ENCODE measurements at places on chromosomes 1 and 21. TPM values are rescaled to one million over a fixed set of nuclear protein-coding genes. Genes with fewer than 3 reads are reported as not detected.

HES4 gene
- total RNA-seq, result 184 TPM

FCER1G gene
- total RNA-seq, result not detected

NEGR1 gene
- total RNA-seq, result 4.0 TPM

- no peak for DNase-seq
Observed at GRCh38 chr1:41350055-41350378, 11.2 kb upstream of the FOXO6 start.

DNA sequence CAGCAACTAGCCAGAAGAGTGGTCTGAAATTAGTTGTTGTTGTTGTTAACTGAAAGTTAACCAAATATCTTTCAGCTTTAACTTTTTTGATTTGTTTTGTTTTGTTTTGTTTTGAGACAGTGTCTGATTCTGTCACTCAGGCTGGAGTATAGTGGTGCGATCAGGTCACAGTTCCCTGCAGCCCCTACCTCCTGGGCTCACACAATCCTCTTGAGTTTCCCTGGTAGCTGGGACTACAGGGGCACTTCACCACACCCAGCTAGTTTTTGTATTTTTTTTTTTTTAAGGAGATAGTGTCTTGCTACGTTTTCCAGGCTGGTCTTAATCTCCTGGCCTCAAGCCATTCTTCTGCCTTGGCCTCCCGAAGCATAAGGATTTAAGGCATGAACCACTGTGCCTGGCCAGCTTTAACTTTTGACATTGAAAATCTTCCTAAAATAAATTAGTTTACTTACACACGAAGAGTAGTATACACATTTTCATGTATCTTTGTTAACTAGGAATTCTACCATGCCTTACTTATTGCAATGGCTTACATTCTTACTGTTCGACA is 45.0 kb downstream of the GNG12 start:
- no peak for DNase-seq

DNA sequence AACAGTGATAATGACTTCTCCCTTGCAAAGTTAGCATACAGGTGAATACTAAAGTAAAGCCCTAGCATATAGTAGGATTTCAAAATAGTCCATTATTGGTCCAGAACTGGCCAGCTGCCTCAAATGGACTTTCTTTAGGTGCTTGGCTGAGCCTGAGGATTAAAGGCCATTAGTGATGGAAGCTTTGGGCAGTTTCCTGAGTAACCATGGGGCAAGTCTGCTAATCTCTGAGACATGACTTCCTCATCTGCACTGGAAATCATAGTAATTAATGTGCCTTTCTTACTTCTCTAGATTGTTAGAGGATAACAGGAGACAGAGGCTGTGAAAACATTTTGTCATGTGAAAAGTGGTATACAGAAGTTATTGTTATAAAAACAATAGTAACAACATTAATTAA is 156.5 kb upstream of the UBE2U start:
- no peak for DNase-seq

- no peak for DNase-seq
Observed at GRCh38 chr1:30810416-30811080, 53.0 kb upstream of the LAPTM5 start.

- no peak for DNase-seq
Observed at GRCh38 chr1:33692206-33693188, 171.4 kb upstream of the HMGB4 start.

DNA sequence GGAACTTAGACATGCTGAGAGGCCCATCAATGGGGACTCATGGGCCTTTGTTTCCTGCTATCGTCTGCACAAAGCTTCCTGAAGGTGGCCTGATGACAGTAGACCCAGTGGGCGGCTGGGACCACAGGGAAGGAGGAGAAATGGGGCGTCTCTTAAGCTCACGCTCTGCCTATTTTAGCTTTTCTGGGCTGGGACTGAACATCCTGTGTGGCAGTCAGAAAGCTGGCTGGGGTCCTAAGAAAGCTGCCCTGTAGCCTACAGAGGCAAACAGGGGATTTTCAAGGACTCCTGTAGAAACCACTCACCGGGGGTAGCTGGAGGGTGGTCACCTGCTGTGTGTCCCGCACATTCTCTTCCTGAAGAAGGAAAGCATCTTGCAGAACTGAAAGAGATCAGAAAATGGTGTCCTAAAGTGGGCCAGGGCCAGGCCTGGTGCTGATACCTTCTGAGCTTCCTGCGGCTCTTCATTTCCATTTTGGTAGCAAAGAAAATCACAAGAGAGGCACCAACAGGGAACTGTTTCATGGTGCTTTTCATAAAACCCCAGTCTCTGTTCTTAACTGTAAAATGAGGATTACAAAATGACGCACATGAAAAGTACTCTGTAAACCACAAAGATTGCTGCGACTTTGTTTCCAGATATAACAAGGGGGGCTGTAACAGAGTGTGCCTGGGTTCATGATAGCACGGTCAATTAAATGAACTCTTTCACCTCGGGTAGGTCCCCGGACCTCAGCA is 8.6 kb downstream of the ZNF496 start:
- DNase-seq, result no peak

Data from kidney epithelial cell (primary cell).